Activated CD8-positive, alpha-beta T cell treated with anti-CD3 and anti-CD28 coated beads, Interleukin-2, amount 10 ng/mL, durations not matched to agents 7 days and 5 days (primary cell): ENCODE measurements at places on chromosomes 1 and 21. TPM values are rescaled to one million over a fixed set of nuclear protein-coding genes. Genes with fewer than 3 reads are reported as not detected.

Gene ZYG11A
- 0.16 TPM for total RNA-seq

Gene NUAK2
- total RNA-seq: 1.6 TPM

Gene OR14A2
- total RNA-seq: not detected

Gene GBP3
- 18.9 TPM for total RNA-seq

Gene NT5C1A
- total RNA-seq: not detected

Gene EYA3
- 33.5 TPM for total RNA-seq

Gene HSD3B2
- not detected for total RNA-seq

Gene C1orf74
- total RNA-seq: 2.6 TPM

Gene MR1
- total RNA-seq: 27.9 TPM

Gene GSTM5
- total RNA-seq: 0.05 TPM

Gene PGBD5
- not detected for total RNA-seq

Gene F5
- 1.4 TPM for total RNA-seq

Gene NRIP1
- 20.1 TPM for total RNA-seq

Gene FCGR3B
- total RNA-seq: not detected

Gene NKAIN1
- total RNA-seq: 0.63 TPM

Gene GBP7
- total RNA-seq: 0.11 TPM

Gene C1orf56
- 1.3 TPM for total RNA-seq

Gene GPR3
- 0.66 TPM for total RNA-seq

Gene IL22RA1
- total RNA-seq: not detected

Gene GCSAML
- total RNA-seq: not detected

Gene SIM2
- not detected for total RNA-seq

Gene COL16A1
- total RNA-seq: not detected

Gene AKNAD1
- total RNA-seq: not detected

Gene VAV3
- 5.2 TPM for total RNA-seq

Gene RPE65
- total RNA-seq: not detected

Gene PERM1
- not detected for total RNA-seq

Gene HTR1D
- total RNA-seq: not detected
